ENCODE measurements at places on chromosomes 6 and 20. TPM values are rescaled to one million over a fixed set of nuclear protein-coding genes. Genes with fewer than 3 reads are reported as not detected.

TMEM217 gene
- 1.2 TPM for total RNA-seq

CLPSL2 gene
- total RNA-seq: not detected

PSORS1C2 gene
- not detected for total RNA-seq

DUSP15 gene
- total RNA-seq: 0.59 TPM

TEAD3 gene
- 24.5 TPM for total RNA-seq

MUC21 gene
- total RNA-seq: not detected

RAET1E gene
- not detected for total RNA-seq

AVP gene
- total RNA-seq: not detected

JPH2 gene
- 13.8 TPM for total RNA-seq

MC3R gene
- total RNA-seq: not detected

BTN3A1 gene
- 29.4 TPM for total RNA-seq

CST5 gene
- not detected for total RNA-seq

Data from colonic mucosa (tissue), 4 donors.